SK-MEL-5 (cell line): ENCODE measurements at places on chromosomes 7 and 10. TPM values are rescaled to one million over a fixed set of nuclear protein-coding genes. Genes with fewer than 3 reads are reported as not detected.

NEUROD6 gene
- not detected in 2 replicates for total RNA-seq

BMPER gene
- total RNA-seq, result 0.05 TPM in 1 of 2 replicates, not detected in the other

PRSS37 gene
- total RNA-seq, result 0.13 TPM in 1 of 2 replicates, not detected in the other

ZNF212 gene
- total RNA-seq, result 6.5 and 6.8 TPM in 2 replicates

ZNF789 gene
- total RNA-seq, result 14.2 and 15.9 TPM in 2 replicates

SSMEM1 gene
- total RNA-seq, result 0.45 TPM in 1 of 2 replicates, not detected in the other

IFIT3 gene
- 4.5 and 5.0 TPM in 2 replicates for total RNA-seq

DNA sequence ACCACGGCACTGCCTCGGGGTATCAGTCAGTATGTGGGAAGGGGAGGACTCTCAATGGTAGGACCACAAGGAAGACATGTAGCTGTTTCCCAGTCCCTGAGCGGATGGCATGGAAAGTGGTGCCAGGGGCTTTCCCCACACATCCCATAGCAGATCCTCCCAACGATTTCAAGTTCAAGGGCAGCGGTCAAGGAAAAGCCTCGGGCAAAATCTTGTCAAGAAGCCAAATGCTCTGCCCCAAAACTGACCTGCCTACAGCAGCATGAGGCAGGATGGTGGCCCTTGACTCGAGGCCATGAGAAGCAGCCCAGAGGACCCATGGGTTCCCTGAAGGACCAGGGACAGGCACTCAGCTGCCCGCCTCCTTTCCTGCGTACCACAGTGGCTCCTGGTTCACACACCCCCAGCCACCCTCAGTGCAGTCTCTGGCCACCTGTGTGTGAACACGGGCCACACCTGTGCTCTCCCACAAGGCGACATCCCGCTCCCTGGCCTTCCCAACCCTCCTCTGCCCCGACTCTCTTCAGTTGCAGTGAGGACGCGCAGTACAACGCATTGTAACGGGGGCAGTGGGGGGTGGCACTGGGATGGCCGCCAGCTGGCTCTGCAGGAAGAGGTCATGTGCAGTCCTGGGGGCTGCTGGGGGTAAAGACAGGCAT lies 43.6 kb downstream of the CTBP2 start:
- no peak for DNase-seq

- DNase-seq, result no peak
Observed at GRCh38 chr10:2541176-2541575, 526.2 kb upstream of the PFKP start.

DNA sequence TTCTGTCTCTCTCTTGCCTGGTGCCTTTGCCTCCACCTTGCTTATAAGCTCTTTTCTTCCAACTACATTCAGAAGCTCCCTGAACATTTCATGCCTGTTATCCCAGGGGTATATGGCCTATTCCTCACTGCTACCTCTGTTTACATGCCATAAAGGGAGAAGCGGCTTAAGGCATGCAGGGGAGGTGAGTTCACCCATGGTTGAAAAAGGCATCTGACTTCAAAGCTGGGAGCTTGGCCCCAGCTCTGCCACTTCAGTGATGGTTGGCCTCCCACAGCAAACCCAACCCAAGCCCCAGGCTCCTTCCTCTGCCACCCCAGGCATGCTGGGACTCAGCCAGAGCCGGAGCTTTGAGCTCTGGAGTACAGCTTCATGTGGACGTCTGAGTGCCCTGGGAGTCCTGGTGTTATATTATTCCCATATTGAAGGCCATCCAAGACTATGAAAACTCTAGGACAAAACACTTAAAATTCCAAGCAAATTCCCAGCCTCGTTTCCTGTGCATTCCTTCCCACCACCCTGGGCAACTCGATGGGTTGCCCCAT lies 468.6 kb upstream of the ZMIZ1 start:
- no peak for DNase-seq

- DNase-seq, result no peak
Observed at GRCh38 chr7:13827716-13828115, 161.8 kb downstream of the ETV1 start.

- peak; percentile 19 for DNase-seq
Observed at GRCh38 chr7:19772841-19773760, at the start of gene TMEM196. Gene TMEM196 (minus strand): TSS chr7:19773617. CDS start chr7:19772696, 921 bp downstream.

DNA sequence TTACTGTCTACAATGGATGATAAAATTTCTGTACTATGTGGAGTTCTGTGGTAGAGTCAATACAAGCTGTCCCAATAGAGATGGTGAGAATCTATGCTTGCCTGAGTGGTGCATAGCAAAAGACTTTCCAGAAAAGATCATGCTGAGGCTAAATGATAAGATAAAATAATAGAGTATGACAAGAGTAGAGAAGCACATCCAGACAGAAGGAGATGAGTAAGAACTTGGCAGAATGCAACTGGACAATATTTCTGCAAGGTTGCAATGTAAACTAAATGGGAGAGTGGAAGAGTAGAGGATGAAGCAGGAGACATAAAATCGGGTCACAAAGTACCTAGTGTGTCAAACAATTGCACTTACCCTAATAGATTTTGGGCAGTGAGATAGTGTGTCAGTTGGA lies 347.6 kb downstream of the MDFIC start:
- DNase-seq, result no peak

DNA sequence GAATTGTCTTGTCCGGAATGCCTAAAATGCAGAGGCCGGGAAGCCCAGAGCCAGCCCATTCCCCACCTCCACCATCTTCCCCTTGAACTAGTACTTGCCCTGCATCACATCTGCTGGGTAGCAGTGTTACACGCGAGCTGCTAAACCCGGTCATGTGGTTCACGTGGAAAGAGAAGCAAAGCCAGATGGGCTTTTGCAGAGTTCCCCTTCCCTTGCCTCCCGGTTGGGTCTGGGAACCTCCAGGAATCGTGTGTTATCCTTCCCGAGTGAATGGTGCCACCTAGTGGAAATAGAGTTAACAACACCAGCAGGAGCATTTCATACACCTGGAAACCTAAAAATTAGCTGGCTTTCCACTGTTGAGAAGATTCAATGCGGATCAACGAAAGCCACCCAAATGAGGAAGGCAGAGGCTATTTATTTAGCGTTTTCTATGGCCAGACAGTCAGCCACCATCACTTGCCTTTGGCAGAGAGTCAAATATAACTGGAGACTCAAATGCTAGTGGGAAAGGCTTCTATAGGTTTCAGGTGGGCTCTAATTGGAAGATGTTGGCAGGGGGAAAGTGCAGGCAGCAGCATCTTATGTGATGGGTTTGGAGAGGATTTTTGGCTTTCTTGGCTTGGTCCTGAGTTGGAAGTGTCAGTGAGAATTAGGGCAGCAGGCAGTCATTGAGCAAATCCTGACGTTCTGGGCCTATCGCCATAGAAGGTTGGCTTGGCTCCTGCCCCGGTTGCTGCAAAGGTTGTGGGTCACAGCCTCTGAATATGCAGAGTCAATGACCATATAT lies 12.9 kb upstream of the DENND2A start:
- DNase-seq, result peak; percentile 89

- no peak for DNase-seq
Observed at GRCh38 chr7:134907000-134907399, 79.3 kb upstream of the AGBL3 start.

GRCh38 chr10:12703813-12704212 lies 297.7 kb downstream of the CCDC3 start:
- DNase-seq, result no peak

GRCh38 chr10:119443970-119444660 lies 98.4 kb downstream of the RGS10 start:
- DNase-seq, result no peak

DNA sequence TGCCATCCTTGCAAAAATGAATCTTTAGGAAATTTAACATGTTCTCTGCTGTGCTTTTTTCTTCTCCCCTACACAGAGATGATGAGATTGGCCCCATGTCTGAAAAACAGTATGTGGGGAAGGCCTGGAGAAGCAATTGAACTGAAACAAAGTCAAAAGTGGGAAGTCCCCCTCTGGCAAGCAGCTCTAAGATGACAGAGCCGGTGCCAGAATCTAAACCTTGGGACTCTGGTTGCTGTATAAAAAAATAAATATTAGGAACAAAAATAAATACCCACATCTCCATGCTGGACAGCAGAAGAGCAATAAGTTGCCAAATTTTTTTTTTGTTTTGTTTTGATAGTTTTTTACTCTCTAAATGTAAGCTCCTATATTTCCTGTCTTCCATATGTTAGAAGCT lies 51.8 kb upstream of the TRIL start:
- DNase-seq, result no peak

DNA sequence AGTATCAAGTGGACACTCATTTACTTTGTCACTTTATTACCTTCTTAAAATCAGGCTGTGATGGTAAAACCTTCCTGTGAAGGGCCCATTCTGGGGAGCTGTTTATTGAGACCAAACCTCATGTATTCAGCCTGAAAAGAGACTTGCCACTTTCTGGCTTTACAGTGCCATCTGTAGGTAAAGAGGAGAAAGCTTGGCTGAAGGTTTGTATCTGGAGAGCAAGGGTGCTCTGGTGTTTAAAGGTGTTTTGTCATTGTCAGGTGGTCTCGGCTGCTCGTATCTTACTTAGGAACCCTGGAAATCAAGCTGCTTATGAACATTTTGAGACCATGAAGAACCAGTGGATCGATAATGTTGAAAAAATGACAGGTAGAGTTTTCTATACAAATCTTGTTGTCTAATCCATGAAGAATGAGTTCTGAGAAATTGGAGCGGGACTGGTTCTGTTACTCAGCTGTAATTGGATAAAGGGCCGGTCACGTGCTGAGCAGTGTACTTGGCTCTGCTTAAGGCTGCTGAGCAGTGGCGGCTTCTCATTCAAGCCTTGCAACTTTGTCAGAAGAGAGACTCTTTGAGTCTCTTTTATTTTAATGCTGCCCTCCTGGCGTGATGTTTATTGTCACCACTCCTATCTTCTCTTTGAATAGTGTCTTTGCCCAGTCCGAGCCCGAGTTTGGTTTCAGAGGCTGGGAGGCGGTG lies 46.9 kb downstream of the AP3M1 start:
- DNase-seq, result peak; percentile 54

GRCh38 chr7:108135446-108136190 lies 5.5 kb upstream of the LAMB4 start:
- DNase-seq, result no peak

GRCh38 chr7:112226701-112227276 lies 20.3 kb downstream of the ZNF277 start:
- no peak for DNase-seq

DNA sequence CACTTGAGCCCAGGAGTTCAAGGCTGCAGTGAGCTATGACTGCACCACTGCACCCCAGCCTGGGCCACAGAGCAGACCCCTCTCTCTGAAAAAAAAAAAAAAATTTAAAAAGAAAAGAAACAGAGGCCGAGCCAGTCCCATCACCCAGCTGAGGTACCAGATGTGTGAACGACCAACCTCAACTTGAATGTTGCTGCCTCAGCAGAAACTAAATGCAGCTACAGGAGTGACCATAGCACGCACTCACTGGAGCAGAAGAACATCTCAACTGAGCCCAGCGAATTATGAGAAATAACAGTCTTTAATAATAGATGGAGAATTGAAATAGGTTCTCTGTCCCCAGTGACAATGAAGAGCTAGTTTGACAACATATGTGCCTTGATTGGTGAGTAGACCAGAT lies 53.1 kb upstream of the ST8SIA6 start:
- DNase-seq, result no peak

- DNase-seq, result no peak
Observed at GRCh38 chr7:2775785-2776184, 68.3 kb downstream of the GNA12 start.

DNA sequence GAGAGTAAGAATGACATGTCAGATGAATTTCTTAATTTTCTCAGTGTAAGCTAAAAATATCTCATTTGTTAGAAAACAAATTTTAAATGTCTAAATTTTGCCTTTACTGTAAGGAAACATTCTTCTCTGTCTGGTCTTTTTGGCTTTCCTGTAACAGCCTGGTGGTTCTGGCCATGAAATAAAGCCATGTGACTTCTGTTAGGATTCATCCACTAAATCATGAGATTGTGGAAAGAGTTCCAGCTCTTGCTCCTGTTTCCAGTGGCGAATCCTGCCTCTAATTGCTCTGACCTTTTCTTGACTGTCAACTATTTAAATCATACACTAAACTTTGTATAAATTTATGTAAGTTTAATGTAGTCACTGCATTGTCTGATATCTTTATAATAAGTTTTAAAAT lies 398.5 kb upstream of the AKR1E2 start:
- peak; percentile 42 for DNase-seq

DNA sequence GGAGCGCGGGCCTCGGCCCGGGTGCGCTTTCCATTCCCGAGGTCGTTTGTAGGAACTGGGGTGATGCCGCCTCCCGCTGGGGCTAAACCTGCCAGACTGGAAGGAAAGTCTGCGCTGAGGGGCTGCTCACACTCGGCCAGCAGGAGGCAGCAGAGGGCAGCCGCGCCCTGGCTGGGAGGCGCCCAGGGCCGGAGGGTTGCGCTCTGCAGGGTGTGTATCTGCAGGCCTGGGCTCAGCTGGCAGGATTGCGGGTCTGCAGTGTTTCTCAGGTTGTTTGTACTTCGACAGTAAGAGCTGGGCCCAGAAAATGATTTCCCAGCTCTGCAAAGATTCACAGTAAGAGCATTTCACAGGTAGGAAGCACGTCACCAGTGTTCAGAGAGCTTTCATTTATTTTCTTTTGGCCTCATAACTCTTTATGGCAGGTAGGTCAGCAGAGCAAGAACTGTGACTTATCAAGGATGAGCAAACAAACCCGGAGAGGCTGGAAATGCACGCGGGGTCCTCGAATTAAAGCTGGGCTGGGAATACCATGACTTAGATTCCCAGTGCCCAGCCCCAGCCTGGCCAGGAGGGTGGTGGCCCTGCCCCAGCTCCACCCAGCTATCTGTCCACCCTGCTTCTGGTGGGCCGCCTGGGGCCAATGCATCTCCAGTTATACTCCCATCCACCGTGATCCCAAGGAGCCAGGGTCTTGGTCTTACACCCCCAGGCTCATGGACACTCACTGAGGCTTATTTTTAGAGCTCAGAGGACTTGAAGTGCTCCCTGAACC lies 15.2 kb upstream of the PPP2R2D start:
- DNase-seq, result peak; percentile 65

DNA sequence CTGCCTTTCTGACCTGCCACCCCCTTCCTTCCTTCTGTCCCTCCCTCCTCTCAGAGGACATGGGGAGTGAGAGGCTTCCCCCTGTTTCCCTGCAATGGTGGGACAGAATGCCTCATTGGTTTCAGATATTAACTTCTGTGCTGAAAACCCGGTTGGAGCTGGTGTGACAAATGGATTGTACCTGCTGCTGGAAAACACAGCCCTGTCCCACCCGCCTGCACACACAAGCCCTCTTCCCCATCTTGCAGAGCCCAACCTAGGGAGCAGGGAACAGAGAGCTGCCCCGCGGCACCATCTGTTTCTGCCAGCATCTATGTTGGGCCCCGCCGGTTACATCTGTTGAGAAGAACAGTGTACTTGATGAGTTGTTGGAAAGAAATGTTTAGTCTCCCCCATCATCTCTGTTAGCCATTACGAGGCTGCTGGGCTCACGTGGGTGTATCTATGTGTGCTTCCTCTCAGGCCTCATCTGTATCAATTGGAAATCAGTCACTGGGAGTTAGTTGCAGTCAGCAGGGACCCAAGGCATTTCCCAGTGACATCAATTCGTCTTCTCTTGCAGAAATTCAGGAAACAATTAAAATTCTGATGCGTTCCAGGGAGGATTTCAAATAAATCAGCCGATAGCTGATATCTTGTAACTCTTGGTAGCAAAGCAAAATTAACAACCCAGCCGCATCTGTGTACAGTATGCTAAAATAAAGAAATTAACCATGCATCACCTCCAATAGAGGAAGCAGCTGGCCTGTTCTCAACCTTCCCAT lies 725.6 kb upstream of the GALNT17 start:
- DNase-seq, result no peak

- DNase-seq, result peak; percentile 91
Observed at GRCh38 chr7:17408245-17408903, 109.9 kb downstream of the AHR start.
